ENCODE measurements at places on chromosomes 2 and 18. TPM values are rescaled to one million over a fixed set of nuclear protein-coding genes. Genes with fewer than 3 reads are reported as not detected.

Gene FTCDNL1
- total RNA-seq, result 3.5 TPM

Gene LYPD1
- not detected for total RNA-seq

DNA sequence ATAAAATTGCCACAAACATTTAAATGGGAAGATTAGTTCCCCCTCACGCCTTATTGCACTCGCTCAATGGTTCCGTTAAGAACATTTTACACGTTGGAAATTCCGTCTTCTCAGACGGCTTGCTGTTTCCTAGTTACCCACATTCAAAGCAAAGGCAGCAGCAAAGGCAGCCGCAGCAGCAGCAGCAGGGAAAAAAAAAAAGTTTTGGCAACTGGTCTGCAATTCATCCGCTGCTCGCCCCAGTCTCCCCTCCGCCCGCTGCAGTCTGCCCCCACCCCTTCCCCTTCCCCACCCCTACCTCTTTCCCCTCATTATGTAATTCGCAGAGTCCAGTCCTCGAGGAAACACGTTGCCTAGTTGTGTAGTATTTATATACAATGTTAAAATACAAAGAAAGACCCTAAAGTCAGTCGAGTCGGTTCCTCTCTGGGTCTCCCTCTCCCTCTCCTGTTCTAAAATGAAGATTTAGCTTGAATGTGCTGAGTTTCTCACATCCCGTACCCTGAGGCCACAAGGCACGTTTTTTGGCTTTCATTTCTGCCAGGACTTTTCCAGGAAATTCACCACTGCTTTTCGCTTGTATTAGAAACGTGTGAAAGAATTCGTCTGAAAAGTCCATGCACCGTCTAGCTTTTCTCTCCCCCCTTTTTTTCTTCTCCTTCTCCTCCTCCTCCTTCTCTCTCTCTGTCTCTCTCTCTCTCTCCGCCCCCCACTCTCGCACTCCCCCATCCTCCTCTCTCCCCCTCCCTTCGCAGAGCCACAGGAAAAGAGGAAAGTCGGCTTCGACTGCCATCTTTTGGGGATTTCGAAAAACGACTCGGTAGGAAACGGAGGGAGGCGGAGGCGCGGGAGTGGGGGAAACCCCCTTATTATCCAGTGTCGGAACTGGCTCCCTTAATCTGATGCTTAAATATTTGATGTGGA, 140.0 kb downstream of the MEIS1 start:
- peaks cover 23% of the 10 kb centered on the region for H3K4me1 ChIP-seq
- H3K27ac ChIP-seq, result peak overlapping the region; percentile 51
- peaks cover 26% of the 10 kb centered on the region for H3K27me3 ChIP-seq
- DNase-seq, result peak; percentile 69

Gene MAP2
- 6.7 TPM for total RNA-seq

Gene LTBP1
- 291 TPM for total RNA-seq

Gene ZNF513
- total RNA-seq, result 4.7 TPM

Gene LAMA1
- 1.1 TPM for total RNA-seq

GRCh38 chr2:224807153-224807964, 91.2 kb upstream of the CCDC195 start:
- no peaks in the 10 kb centered on the region for H3K4me1 ChIP-seq
- H3K27ac ChIP-seq, result no peak overlapping the region
- no peaks in the 10 kb centered on the region for H3K36me3 ChIP-seq
- no peak for DNase-seq

Gene METTL21A
- 14.9 TPM for total RNA-seq

Gene THSD7B
- total RNA-seq, result 0.08 TPM

GRCh38 chr2:57696016-57696415, 350.6 kb upstream of the VRK2 start:
- H3K27ac ChIP-seq, result no peak overlapping the region
- no peaks in the 10 kb centered on the region for H3K36me3 ChIP-seq
- H3K4me3 ChIP-seq, result no peak overlapping the region

DNA sequence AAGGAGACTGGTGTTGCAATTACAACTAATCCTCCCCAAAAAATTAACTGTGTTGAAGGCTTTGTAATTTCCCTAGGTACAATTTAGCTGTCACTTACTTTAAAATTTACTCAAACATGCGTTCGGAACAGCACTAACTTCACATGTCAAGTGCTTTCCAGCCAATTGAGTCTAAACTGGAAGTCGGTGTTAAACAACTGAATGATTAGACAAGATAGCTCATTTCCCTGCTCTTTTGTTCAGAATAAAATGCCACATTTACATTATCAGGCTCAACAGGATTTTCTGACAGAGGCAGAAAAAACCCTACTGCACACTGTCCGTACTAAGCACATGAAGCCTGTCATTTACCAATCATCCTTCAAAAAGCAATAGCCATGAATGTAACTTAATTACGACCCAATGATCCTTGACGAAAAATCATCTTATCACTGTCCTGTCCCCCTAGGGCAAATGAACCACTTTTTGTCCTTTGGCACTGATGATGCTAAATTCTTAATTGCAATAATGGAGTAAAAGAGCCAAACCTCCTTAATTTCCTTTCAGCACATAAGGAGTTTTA, 56.0 kb downstream of the LRPPRC start:
- H3K36me3 ChIP-seq, result peaks cover 14% of the 10 kb centered on the region
- DNase-seq, result no peak
- no peak overlapping the region for H3K27ac ChIP-seq
- no peak overlapping the region for H3K4me3 ChIP-seq
- no peaks in the 10 kb centered on the region for H3K27me3 ChIP-seq
- H3K4me1 ChIP-seq, result no peaks in the 10 kb centered on the region

Gene PARD6G
- total RNA-seq, result 1.9 TPM

DNA sequence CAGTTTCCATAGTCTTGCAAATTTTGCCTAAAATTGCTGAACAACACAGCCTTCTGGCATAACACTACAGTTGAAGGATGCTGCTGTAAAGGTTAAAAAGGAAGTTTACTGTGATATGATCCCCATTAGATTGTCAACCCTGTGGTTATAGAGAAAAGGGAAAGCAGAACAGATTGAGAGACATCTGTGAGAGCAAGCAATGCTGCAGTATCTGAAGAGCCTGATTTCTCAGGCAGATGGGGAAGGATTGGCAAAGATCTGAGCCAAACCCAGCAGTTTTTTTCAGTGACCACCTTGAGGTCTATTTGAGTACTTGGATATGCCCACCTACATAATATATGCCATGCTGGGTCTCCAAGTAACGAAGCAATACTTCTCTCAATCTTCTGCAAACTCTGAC, 8.5 kb upstream of the ST8SIA3 start:
- no peak for DNase-seq
- no peaks in the 10 kb centered on the region for H3K4me1 ChIP-seq
- no peak overlapping the region for H3K27ac ChIP-seq
- H3K4me3 ChIP-seq, result no peak overlapping the region
- no peaks in the 10 kb centered on the region for H3K36me3 ChIP-seq

Gene CPS1
- 1.9 TPM for total RNA-seq

GRCh38 chr18:10128921-10129501, 215.2 kb downstream of the VAPA start:
- no peaks in the 10 kb centered on the region for H3K27me3 ChIP-seq
- no peak for DNase-seq
- H3K4me1 ChIP-seq, result peaks cover 15% of the 10 kb centered on the region
- H3K36me3 ChIP-seq, result no peaks in the 10 kb centered on the region
- no peak overlapping the region for H3K27ac ChIP-seq

GRCh38 chr2:126304154-126304553, 351.8 kb upstream of the GYPC start:
- H3K27me3 ChIP-seq, result no peaks in the 10 kb centered on the region
- no peaks in the 10 kb centered on the region for H3K36me3 ChIP-seq
- H3K4me1 ChIP-seq, result no peaks in the 10 kb centered on the region
- H3K4me3 ChIP-seq, result no peak overlapping the region
- H3K27ac ChIP-seq, result no peak overlapping the region
